ENCODE measurements at places on chromosomes 2 and 18.

- no peak for DNase-seq
Observed at GRCh38 chr18:35050028-35050546, 8.9 kb downstream of the MAPRE2 start.

- no peak for DNase-seq
Observed at GRCh38 chr2:23606968-23607367, 222.0 kb downstream of the KLHL29 start.

DNA sequence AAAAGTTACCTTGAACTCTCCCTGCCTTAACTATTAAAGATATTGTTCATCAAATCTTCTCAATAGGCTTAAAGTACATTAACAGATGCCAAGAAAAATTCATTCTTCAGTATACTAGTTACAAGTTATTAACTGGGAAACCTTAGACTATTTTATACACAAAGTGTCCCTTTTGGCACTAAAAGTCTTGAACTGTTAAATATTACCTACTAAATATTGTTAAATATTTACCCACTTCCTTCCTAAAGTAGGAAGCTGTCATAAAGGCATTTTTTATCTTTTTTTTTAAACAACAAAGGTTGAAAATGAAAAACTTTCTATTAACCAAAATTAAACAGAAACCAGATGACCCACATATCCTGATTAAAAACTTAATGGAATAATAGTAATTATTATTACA lies 19.4 kb upstream of the CCNT2 start:
- no peak for DNase-seq

DNA sequence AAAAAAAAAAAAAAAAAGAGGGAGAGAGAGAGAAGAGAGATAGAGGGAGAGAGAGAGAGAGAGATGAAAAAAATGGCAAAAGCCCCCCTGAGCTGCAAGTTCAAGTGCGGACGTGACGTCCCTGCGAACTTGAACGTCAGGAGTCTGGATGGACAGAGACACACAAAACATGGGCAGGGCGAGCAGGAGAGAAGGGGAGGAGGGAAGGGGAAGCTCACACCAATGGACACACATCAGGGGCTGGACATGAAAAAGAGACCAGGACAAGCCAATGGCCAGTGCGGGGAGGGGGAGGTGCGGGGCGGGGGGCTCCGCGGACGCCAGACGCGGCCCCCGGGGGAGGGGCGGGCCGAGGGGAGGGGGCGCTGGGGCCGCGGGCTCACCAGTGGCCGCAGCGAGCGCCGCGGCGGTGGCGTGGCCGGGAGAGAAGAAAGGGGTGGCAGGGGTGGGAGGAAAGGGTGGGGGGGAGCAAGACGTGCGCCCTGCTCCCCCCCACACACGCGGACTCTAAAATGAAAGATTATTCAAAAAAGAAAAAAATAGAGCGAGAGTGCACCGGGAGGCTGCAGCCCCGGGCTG lies at the start of gene BCL11A:
Gene BCL11A, minus strand, starts transcription at position 160 of the 579 bp plus-strand sequence. CDS start 384 bp downstream, outside the sequence.
- DNase-seq, result no peak

- no peak for DNase-seq
Observed at GRCh38 chr18:71329563-71329962, 1040.7 kb downstream of the SOCS6 start.

DNA sequence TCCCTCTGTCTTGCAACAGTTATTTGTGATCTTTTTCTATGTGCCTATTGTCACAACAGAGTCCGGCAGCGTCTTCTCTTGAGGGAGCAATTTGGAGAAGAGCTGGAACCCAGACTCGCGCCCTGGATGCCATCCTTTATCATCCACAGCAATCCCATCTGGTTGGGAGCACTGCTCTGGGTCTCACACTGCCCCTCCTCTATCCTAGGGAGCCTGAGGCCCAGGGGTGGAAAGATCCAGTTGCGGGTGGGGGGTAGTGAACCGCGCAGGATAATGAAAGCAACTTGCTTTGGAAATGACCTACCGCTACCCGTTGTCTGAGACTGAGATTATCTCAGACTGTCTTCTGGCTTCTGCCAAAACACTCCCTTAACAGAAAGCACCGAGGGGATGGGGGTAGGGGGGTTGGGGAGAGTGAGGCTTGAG lies 713 bp downstream of the WBP1 start:
- DNase-seq, result no peak

GRCh38 chr2:136718273-136718672 lies 47.1 kb upstream of the THSD7B start:
- no peak for DNase-seq

GRCh38 chr2:29223257-29223656 lies 108.0 kb downstream of the CLIP4 start:
- DNase-seq, result no peak

- DNase-seq, result no peak
Observed at GRCh38 chr2:39159283-39159682, 38.4 kb upstream of the SOS1 start.

DNA sequence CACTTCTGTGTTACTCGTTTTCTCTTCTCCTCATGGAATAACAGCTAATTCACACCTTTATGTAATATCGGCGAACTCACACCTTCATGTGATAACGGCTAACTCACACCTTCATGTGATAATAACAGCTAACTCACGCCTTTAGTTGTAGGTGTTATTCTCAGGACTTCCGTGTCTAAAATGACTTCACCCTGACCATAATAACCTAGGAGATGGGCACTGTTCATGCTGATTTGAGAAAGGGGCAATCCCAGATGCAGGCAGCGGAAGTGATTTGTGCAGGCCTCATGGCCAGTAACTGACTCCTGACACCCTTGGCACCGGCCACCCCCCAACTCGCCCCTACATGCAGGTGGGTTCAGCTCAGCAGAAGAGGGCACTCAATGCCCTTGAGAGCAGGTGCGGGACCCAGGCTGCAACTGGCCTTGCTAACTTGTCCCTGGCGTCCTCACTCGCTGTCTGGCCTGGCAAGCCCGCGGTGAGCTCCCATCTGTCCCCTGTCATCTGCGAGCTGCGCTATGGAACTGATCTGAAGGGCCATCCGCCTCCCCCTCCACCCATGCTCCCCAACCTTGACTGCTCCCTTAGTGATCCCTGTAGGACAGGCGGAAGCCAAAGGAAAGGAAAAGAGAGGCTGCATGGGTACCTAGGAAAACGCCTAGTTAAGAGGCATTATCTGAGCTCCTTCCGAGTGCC lies 42.6 kb upstream of the MTCL1 start:
- no peak for DNase-seq

- no peak for DNase-seq
Observed at GRCh38 chr2:26569216-26570082, 71.7 kb downstream of the CIB4 start.

DNA sequence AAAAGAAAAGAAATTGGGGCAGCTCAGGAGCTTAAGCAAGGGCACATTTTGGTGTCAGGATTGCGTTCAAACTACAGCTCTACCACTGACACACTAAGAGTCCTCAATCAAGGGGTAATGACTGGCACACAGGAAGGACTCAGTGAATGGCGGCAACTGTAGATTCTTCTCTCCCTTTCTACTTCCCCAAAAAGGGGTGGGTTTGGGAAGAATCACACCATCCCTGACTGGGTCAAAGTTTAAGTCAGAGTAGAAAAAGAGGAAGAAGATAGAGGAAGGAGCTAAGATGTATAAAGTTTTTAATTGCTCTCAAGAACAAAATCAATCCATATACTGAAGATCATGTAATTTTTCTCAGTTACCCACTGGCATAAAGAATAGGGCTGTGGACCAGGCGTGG lies 2.6 kb downstream of the NLRC4 start:
- DNase-seq, result no peak

DNA sequence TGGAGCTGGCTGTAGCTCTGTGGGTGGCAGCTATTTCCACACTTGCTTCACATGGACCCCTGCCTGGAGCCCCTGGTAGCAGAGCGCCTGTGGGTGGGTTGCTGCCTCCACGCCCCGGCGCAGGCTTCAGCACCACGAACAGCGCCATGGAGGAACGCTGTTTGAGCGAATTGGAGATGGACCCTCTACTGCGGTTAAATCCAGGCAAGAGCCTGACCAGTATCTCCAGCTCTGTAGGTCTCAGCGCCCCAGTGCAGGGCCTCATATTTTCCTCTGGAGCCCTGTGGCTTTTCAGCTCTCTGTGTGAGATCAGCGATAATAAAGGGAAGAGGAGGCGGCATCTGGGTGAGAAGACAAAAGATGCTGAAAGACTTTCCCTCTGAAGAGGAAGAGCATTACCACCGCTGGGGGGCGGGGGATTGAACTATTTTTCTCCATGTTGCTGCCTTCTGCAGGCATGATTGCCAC lies 12.0 kb downstream of the ONECUT2 start:
- DNase-seq, result no peak

- no peak for DNase-seq
Observed at GRCh38 chr2:10373931-10374330, 71.2 kb downstream of the HPCAL1 start.

DNA sequence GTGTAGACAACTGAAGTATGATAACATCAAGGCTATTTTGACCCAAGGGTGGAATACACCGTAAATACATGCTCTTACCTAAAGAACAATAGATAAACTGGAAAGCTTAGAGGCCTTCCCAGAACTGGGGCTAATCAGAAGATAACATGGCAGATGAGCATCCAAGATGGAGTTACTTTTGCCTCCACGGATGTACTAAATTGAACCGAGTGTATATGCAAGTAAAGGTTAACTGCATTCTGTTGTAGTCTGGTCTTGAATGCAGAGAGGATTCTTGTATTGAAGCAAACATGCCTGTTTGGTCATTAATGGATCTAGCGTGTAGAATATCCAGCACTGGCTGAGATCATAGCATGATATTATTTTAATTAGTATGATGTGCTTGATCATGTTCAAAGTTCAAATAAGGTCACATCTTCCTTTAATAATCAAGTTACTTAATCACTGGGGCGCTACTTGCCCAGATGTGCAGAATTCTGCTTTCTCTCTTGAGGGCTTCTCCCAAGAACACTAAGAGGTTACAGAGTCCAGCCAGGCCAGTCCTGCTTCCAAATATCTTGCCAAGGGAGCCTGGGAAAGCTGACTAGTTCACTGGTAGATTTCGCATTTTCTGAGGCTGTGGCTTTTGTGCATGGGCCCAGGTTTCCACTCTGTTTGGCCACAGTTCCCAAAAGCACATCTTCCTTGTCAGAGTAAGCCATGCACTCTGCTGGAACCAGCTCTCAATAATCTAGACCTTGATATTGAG lies 37.5 kb upstream of the ACSL3 start:
- DNase-seq, result no peak

- no peak for DNase-seq
Observed at GRCh38 chr2:206217166-206217565, 57.3 kb upstream of the ZDBF2 start.

DNA sequence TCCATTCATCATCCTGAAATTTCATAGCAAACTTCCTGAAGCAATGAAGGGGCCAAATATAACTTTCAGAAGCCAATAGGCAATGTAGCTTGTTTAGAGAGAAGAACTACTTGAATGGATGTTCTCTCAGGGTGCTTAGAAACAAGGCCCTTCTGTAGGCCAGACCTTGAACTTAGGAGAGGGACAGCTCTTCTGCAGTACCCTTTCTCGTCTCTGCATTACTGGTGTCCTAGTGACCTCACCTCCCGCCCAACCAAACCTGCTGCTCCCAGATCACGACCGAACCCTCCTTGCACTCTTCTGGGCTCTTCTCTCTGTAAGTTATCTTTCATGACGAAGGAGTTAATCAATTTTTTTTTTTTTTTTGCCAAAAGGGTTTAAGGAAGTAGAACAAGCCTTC lies 543.9 kb downstream of the TDRD15 start:
- no peak for DNase-seq

GRCh38 chr18:26646901-26647300 lies 98.5 kb upstream of the KCTD1 start:
- no peak for DNase-seq

- no peak for DNase-seq
Observed at GRCh38 chr2:181066333-181066732, 85.9 kb downstream of the UBE2E3 start.

GRCh38 chr18:51522821-51523220 lies 325.3 kb upstream of the MEX3C start:
- DNase-seq, result no peak

- DNase-seq, result no peak
Observed at GRCh38 chr2:147416099-147416498, 428.7 kb upstream of the ACVR2A start.

- DNase-seq, result no peak
Observed at GRCh38 chr2:54610700-54611099, 112.8 kb upstream of the EML6 start.

- DNase-seq, result no peak
Observed at GRCh38 chr2:141923657-141924056, 207.2 kb downstream of the LRP1B start.

DNA sequence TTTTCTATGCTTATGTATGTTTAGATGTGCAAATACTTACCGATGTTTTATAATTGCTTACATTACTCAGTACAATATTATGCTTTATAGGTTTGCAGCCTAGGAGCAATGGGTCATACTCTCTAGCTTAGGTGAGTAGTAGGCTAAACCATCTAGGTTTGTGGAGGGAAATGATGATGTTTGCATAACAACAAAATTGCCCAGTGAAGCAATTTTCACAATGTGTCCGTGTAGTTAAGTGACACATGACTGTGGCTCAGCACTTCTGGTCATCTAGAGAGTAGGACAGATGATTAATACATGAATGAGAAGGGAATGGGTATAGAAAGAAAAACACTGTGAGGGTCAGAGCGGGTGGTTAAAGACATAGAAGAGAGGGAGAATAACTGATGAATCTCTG lies 2116.2 kb upstream of the PIK3C3 start:
- DNase-seq, result no peak

GRCh38 chr18:2912357-2913299 lies 65.8 kb downstream of the EMILIN2 start:
- DNase-seq, result no peak

- DNase-seq, result no peak
Observed at GRCh38 chr2:195592105-195592504, 64.9 kb upstream of the SLC39A10 start.

- no peak for DNase-seq
Observed at GRCh38 chr2:226877491-226877890, 41.6 kb downstream of the RHBDD1 start.

DNA sequence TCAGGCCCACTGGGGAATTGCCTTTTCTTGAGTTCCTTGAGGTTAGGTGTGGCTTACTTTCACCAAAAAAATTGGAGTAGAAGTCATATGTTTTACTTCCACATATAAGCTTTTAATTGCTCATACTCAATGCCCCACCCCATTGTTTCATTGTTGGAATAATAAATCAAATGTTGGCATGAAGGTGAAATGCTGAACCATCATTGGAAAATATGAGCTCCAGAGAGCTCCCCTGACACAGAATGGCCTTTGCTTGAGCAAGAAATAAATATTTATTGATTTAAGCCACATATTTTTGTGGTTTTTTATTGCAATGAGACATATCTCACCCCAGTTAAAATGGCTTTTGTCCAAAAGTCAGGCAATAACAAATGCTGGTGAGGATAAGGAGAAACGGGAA lies 167.3 kb upstream of the SRD5A2 start:
- DNase-seq, result no peak

GRCh38 chr2:53460347-53460746 lies 307.3 kb upstream of the CHAC2 start:
- no peak for DNase-seq

GRCh38 chr2:218880102-218880858 lies at the start of gene WNT10A:
Gene WNT10A, plus strand, starts transcription at chr2:218880852. Its CDS starts 144 bp downstream, at chr2:218880996.
- peak; percentile 49 for DNase-seq

GRCh38 chr2:47810850-47811249 lies 27.9 kb downstream of the MSH6 start:
- no peak for DNase-seq

GRCh38 chr2:220674033-220674432 lies 898.1 kb downstream of the EPHA4 start:
- no peak for DNase-seq

- DNase-seq, result no peak
Observed at GRCh38 chr2:185219981-185220380, 518.6 kb upstream of the FSIP2 start.

- DNase-seq, result no peak
Observed at GRCh38 chr2:197297266-197297665, 13.3 kb downstream of the ANKRD44 start.

- no peak for DNase-seq
Observed at GRCh38 chr2:160268151-160268781, 68.2 kb upstream of the ITGB6 start.

Measured in stimulated activated CD4-positive, alpha-beta T cell treated with anti-CD3 and anti-CD28 coated beads, Interleukin-1b, Interleukin-23, amount 100 ng/mL, for 24 hours (primary cell).